ENCODE measurements at places on chromosomes 11 and 22.
A peak's percentile ranks its signal among the peaks of the same experiment; 100 is the strongest.

- DNase-seq: no peak
These were observed 6.4 kb downstream of the CCND1 start for GRCh38 chr11:69647390-69647748.

- DNase-seq: no peak
These were observed 299.7 kb downstream of the ST3GAL4 start for GRCh38 chr11:126654886-126655806.

GRCh38 chr22:29190918-29191317 is 14.8 kb upstream of the EMID1 start:
- DNase-seq: no peak

- DNase-seq: no peak
These were observed 20.3 kb downstream of the TMPRSS5 start for GRCh38 chr11:113685654-113686359.

- DNase-seq: no peak
These were observed 1.2 kb downstream of the CPT1B start for GRCh38 chr22:50576806-50577696.

DNA sequence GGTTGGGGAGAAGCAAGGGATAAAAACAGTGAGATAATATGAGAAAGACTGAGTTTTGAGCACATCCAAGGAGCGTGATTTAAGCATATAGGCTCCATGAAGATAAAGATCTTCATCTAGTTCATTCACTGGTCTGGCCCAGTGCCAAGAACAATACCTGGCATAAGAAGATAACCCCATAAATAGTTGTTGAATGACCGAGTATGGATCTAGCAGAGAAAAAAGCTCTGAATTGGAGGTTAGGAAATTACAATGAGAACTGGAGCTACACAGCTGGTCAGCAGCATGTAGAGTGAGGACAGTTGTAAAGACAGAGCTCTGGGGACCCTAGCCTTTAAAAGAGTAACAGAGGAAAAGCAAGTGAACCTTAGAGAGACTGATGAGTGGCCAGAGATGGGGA is 33.0 kb upstream of the PAK1 start:
- DNase-seq: no peak

- DNase-seq: no peak
These were observed 81.6 kb upstream of the SORL1-AS1 start for GRCh38 chr11:121534131-121535093.

- DNase-seq: no peak
These were observed 12.9 kb downstream of the ZNF74 start for GRCh38 chr22:20406686-20407408.

DNA sequence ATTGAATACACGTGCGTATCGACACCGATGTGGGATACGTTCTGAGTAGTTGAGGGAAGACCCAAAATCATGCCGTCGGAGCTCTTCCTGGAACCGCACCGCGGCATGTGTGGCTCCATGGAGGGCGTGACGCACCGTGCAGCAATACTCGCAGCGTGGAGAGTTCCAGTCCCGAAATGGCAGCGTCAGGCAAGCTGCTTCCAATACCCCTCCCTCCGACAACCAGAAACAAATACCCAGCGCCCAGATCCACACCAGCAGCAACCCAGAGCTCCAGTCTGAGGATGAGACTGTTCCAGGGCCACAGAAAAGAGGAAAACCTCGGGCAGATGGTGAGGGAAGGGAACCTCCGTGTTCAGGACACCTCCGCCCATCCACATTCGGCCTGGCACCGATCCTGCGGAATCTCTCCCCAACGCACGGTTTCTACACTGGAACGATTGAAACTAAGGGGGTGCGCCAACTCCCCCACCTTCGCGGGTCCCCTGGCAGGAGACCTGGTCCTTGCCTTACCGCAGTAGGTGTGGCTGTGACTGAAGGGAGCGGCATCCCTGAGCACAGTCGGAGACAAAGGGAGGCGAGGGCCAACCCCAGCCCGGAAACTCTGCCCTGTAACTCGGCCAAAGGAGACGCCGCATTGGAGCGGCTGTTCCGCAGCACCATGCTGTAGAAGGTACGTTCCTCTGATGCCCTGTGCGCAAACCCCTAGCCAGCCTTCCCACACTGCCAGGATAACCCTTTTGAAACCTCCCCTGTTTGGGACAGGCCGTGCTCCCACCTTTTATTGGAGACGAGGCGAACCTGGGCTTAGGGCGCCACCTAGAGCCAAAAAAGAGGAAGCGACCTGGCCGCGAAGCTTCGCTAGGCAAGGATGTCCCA is 28.2 kb downstream of the DBX1 start:
- peak; percentile 67 for DNase-seq

DNA sequence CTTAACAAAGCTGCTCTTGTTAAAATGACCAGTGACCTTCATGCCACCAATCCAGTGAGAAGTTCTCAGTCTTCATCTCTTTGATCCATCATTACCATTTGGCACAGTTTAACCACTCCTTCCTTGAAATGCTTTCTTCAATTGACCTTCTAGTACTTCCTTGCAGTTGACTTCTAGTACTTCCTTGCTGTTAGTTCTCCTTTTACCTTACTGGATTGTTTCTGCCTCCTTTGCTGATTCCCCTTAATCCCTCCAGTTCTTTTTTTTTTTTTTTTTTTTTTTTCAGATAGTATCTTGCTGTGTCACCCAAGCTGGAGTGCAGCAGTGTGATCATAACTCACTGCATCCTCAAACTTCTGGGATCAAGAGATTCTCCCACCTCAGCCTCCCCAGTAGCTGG is 66.0 kb upstream of the HORMAD2 start:
- no peak for DNase-seq

DNA sequence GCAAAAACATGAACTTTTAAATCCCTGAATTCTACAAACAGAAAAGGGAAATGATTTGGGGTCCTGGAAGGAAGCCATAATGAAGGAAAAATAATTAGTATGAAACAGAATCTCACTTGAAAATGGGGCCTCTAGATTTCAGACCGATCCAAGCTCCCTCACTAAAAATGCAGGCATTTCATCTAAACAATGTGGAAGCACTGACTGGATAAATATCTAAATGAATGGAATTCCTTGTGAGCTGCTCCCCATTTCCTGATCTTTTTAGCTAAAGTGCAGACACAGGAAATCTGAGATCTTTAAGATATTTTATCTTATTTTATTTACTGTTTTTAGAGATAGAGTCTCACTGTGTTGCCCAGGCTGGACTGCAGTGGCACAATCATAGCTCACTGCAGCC is 1255.8 kb downstream of the LRRC4C start:
- DNase-seq: no peak

- no peak for DNase-seq
These were observed 47.7 kb upstream of the GAB2 start for GRCh38 chr11:78465169-78465942.
